Heart left ventricle (tissue), 16 donors: ENCODE measurements at places on chromosomes 11 and 22. TPM values are rescaled to one million over a fixed set of nuclear protein-coding genes. Genes with fewer than 3 reads are reported as not detected.

DNA sequence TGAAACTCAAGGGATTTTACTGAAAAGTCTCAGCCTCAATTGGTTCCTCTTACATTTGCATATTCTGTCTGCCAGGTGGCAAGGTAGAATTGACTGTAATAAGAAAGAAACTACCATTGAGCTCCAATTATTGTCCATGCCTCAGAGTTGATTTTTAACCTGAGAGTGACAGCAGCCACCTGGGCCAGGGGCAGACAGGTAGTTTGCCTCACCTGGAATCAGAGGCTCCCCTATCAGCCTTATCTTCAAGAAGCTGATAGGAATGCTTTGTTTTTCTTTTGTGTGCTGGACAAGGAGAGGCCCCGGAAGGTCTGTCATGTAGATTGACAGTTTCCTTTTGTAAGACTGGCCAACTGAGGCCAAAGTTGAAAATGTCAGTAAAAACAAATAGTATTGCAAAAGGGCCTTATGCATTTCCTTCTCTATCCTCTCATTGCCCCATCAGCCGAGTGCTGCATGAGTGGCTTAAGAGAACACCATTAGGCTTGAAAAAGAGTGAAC, 34.1 kb downstream of the CD44 start:
- DNase-seq, result no peak

DNA sequence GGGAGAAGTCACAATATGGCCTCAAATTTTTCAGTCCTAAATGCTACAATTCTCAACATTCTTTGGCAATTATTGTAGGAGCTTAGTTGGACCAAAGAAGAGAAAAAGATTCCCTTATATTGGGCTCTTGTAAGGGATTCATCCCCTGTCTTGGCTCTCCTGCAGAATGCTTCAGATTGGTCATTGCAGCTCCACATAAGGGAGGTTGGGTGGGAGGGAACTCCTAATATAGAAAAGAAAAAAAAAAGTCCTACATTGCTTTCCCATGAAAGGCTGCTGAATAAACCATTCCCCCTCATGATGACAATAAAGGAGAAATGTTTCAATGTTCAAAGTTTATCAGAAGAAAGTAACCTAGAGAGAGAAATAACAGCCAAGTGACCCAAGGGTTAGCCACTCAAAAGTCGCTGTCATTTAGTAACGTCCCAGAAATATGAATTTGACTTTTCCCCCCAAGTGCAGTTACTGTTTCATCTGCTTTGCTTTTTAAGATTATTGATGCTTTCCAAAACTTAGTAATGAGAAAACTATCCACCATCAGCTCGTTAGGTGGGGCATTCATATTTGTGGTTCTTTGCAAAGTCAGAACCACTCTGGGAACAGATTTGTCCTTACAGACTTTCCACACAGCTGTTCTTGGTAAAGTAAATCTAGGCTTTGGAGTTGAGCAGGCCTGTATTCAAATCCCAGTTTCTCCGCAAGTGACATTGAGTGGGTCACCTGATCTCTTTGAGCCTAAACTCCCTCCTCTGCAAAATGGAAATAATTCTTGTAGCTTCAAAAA, 5.0 kb upstream of the SLC1A2 start:
- no peak for DNase-seq

Gene FLRT1
- total RNA-seq, result 0.25 TPM

Gene APOL1
- total RNA-seq, result 17.5 TPM

DNA sequence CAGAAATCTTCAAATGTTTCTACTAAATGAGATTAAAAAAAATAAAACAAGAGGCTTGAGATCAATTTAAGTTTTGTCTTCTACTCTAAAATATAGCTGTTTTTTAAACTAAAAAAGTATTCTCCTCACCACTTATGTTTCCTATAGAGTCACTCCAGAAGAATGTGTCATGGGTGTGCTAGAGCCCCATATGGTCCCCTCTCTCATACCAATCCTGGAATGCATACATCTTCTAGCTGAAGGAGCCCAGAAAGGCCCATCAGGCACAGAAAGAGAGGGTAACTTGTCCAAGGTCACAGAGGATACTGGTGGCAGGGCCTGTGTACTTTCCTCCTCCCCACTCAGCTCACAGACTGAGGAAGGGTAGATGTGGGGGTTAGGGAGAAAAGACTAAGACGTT, 34.4 kb downstream of the RELT start:
- no peak for DNase-seq

DNA sequence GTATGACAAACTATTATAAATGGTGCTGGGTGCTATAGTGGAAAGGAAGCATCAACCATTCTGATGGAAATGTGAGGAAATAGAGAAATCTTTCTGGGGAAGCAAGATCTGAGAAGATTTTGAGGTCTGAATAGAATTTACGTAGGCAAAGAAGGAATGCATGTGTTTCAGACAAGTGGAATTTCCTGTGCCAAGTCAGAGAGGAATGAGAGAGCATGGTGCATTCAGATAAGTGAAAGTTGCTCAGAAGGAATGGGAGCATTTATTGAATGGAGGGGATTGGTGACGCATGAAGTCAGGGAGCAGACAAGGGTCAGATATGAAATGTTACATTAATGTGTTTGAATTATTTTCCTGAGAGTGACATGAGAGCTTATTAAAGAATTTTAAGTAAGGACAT, 725.5 kb downstream of the METTL15 start:
- no peak for DNase-seq

Gene OR52W1
- not detected for total RNA-seq

DNA sequence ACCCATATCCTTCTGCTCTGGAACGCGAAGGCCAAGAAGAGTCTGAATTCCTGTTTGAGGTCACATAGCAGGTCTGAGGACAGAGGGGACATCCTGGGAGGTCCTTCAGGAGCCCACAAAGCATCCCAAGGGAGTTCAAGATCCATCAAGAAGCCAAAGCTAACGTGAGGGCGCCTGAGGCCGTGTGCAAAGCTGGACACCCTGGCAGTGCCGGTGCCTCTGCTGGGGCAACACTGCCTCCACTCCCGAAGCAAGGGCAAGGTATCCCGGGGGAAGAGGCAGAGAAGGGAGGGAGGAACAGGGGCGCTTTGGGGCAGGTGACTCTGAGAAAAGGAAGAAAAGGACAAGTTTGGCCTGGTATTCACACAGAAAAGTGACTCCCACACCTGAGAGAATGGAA, 50.3 kb upstream of the CDON start:
- no peak for DNase-seq

DNA sequence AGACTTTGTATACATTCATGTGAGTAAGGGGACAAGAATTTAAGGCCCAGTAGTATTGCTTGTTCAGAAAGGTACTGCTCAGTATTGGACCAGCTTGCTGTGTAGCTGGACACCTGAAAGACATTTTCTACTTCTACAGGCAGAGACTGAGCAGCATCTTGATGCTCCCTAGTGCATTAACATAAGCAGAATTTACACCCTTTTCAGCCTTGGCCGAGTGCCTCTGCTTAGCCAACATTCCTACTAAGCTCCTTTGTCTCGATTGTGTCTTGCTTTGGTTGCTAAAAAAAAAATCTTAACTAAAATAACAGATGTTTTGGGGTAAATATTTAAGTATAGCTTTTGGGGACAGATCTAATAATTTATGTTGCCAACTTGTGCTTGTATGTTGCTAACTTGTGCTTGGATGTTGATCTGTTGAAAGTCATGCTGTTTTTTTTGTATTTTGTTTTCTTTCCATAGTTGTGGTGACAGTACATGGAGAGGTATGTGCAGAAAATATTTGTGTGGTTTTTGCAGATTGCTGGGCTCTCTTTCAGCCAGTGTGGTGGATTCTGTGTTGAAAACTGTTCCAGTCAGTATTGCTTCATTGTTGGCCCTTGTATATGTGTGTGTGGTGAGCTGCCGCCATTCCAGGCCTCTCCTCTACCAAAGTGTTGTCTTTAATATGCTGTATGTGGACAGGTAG, 3.7 kb downstream of the PTS start:
- DNase-seq, result no peak

DNA sequence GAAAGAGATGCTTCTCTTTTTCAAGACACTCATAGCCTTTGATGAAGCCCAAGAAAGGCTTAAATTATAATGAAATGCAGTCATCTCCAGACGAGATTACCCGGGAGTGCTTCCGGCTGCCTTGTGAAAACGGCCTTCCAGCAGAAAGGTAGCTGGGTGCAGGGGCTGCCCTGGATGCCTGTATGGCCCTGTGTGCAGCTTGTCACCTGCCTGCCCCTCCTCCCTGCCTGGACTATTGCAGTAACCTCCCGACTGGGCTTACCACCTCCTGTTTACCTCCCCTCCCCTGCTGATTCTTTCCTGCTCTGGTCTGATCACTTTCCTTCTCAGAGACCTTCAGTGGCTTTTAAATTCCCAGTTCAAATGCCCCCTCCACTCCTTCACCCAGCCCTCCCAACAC, 126.4 kb upstream of the SYT13 start:
- no peak for DNase-seq

Gene PLA2G3
- total RNA-seq, result not detected

DNA sequence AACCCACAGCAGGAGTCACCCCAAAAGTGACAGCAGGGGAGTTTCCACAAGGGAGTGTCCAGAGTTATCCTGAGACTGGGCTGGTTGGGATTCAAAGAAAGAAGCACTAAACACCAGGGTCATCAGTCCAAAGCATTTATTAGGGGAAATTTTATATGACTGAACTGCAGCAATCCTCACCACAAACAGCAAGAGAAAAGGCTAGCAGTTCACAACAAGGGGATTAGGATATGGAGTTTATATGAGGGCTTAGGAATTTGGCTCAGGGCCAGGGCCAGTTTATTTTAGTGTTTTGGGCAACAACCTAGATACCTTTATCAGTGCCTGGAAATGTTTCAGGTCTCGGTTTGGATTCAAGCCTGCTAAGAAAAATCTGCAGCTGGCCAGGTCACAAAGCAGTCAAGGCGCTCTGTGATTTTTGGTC, 4.6 kb upstream of the TMEM126A start:
- peak; percentile 66 for DNase-seq

DNA sequence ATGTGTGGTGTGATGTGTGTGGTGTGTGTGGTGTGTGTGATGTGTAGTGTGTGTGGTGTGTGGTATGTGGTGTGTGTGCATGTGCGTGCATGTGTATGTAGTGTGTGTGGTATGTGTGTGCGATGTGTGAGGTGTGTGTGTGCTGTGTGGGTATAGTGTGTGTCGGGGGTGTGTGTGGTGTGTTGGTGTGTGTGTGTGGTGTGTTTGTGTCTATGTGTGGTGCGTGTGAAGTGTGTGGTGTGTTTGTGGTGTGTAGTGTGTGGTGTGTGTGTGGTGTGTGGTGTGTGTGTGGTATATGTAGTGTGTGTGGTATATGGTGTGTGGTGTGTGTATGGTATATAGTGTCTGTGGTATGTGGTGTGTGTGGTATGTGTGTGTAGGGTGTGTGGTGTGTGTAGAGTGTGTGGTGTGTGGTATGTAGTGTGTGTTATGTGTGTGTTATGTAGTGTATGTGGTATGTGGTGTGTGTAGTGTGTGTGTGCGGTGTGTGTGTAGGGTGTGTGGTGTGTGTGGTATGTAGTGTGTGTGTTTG, 5.0 kb upstream of the PPP6R2 start:
- no peak for DNase-seq

DNA sequence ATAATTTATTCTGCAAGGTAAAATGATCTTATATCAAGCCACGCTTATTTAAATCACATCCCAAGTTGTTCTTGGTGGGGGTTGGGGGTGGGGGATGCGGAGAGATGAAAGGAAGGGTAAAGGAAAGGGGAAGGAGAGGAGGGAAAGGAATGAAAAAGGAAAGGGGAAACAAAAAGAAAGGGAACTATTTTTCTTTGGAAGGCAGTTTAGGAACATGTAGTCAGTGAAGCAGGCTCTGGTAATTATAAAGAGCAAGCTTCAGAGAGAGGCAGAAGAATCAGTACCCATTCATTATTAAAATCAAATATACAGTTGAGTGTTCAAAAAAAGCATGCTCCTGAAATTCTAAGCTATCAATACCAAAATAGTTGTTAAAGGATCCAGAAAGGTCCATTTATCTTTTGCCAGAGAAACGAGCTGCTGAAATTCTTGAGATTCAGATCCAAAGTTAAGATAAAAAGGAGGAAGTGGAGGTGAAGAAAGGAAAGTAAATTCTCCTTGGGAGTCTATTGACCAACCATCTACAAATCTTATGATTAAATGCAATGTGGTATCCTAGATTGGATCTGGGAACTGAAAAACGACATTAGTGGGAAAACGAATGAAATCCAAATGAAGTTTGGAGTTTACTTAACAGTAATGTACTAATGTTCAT, 107.4 kb downstream of the SGSM3 start:
- no peak for DNase-seq

Gene SDHD
- total RNA-seq, result 282 TPM

Gene C11orf87
- 0.04 TPM for total RNA-seq

- DNase-seq, result no peak
These were observed 17.1 kb downstream of the CXCR5 start for GRCh38 chr11:118900535-118901384.

DNA sequence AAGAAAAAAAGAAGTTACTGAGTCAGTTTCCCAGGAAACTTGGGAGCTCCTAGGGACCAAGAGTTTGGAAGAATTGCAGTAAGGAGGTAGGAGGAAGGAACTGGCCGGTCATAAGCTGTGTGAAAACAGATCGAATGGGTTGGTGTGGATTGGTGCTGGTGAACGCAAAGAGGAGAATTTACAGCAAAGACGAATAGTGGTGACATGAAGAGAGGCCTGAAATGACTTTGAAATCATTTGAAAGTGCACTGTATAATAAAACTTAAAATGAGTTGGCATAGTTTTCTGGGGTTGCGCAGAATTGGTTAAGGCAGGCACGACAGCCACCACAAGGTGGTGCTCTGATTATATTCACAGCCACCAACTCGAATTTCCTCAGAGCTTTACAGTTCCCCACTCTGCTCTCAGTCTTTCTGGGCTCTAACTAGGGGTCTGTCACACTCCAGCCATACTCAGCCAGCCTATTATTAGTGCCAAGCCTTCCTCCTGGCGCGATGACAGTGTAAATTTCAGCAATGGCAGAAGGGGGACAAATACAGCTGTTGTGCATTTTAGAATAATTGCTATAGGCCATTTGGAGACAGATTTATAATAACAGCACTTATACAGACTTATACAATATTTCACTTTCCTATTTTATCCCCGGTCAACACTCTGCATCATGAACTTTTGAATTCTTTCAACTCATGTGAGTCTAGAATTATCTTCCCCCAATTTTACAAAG, 8.3 kb upstream of the HTR3B start:
- DNase-seq, result peak; percentile 39

Gene CCDC73
- total RNA-seq, result not detected

- no peak for DNase-seq
These were observed 70.4 kb downstream of the GLYATL1 start for GRCh38 chr11:59009661-59010060.

DNA sequence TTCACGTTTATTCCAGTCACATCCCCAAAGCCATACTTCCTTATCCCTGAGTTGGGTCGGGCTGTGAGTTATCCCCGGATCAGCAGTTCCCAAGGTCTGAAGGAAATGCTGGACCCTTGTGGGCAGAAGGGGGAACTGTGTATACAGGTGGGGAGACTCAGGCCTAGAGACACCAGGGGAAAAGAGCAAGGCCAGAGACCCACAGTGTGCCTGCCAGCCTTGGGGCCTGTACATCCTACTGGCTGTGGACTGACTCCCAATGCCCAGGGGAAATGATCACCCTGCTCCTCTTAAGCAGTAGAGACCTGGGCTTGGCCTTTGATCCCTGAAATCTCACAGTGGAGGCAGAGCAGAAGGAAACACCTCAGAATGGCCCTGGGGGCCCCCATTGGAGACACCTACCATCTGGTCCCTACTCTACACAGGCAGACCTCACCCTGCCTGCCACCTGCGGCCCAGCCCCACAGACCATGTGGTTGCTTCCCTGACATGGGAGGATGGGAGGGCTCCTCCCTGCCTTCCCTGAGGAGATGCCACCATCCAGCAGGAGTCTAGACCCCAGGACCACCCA, 1.3 kb downstream of the SELENOM start:
- no peak for DNase-seq

Gene DSCAML1
- total RNA-seq, result 0.05 TPM

Gene ELF5
- total RNA-seq, result not detected

- DNase-seq, result no peak
These were observed 79.1 kb downstream of the EMSY start for GRCh38 chr11:76523786-76524436.

Gene CDON
- total RNA-seq, result 8.5 TPM
